ENCODE measurements at places on chromosomes 3 and 15.
A peak's percentile ranks its signal among the peaks of the same experiment; 100 is the strongest.

DNA sequence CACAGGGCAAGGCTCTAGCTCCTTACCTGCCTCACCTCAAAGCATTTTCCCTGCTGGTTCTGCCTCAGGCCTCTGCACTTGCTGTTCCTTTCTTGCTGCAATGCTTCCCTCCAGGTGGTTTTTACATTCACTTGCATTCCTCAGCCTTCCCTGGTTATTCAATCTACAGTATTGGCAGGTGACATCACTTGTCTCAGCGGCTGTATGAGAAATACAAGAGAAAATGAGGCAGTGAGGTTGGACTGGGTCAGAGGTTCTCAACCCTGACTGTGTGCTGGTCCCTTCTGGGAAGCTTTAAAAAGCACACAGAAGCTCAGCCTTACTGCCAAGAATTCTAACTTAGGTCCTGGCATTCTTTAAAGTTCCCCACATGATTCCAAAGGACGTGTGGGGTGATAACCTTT lies 26.7 kb downstream of the SIAH2 start:
- no peak for DNase-seq

DNA sequence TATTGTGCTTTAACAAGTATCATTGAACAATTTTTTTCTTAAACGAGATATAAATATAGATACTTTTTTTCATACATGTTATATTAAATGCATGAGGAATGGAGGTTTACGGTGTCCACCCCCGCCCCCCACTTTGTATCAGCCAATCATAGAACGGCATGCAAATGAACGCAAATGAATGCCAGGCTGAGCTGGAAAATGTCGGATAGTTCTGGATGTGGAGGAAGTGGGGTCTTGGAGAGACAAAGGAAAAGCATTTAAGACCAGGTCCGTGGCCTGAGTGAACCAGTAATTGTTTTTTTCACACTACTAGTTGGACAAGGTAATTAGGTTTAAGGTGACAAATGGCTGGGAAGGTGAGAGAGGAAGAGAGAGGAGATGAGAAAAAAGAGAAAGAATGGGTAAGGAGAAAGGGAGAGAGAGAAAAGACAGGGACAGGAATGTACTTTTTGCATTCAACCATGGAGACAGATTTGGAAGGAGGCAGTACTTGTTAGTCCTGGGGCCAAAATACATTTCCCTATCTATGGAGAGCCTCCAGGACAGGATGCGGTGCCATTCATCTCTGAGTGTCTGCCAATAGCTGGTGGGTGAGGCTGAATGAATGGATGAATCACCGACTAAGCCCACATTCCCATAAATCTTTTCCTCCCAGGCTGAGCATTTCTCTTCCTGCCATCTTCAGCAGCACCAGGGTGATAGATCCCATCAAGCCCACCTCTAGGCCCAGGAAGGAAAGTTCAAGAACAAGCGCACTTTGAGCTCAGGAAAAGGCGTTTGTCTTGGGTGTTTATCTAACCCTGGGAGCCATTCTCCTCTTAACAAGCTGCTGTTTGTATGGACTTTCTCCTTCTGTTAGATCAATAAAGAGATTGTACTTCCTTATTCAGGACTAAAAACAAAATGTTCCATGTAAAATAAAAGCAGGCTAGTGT lies 1.4 kb upstream of the RAD18 start:
- peak; percentile 98 for DNase-seq

DNA sequence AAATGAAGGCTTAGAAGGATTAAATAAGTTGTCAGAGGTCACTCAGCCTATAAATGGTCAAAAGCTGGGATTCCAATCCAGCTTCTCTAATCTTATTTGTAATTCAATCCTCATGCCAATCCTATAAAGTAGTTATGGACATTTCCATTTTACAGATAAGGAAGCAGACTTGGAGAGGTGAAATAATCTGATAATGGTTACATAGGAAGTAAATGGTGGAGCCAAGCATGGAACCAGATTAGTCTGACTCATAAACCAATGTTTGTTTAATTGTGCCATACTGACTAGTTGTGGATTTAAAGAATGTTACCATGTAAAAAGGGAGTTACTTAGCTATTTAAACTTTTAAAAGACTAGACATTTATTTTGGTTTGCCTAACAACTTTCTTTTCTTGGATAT lies 59.7 kb downstream of the KCNAB1 start:
- DNase-seq, result peak; percentile 33

DNA sequence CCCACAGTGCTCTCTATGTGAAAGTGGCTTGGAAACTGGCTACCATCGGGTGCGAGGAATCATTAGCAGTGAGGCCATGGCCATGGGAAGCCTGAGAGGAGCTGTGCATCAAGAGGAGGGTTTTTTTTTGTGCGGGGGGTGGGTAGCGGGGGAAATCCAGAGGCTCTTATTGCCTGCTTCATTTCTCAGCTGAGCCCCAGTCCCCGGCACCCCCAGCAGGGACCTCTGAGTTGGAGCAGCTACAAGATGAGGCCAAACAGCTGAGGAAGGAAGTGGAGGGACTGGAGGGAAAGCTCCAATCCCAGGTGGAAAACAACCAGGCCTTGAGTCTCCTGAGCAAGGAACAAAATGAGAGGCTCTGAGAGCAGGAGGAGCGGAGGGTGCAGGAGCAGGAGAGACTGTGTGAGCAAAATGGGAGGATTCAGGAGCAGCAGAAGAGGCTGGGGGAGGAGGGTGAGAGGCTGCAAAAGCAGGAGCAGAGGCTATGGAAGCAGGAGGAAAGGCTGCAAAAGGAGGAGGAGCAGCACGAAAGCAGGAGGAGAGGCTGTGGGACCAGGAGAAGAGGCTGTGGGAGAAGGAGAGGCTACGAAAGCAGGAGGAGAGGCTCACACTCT lies 76.7 kb downstream of the ADAMTS7 start:
- no peak for DNase-seq

DNA sequence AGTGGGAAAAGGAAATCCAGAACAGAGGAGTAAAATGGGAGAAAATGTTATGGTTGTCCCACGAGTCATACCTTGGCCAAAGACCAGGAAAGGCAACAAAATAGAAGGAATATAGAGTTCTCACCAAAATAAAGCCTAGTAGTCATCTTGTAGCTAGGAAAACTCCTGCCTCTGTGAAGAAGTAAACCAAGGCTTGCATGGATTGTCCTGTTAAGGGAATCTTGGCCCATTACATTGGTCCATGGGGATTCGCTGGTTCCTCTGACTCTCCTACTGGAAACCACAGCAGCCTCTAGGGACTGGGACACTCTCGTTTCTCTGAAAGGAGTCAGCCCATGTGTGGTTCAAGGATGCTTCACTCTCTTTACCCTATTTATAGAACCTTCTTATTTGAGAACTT lies 62.9 kb upstream of the FNDC3B start:
- DNase-seq, result peak; percentile 42

GRCh38 chr3:32146746-32147211 lies 40.4 kb downstream of the GPD1L start:
- DNase-seq, result no peak

DNA sequence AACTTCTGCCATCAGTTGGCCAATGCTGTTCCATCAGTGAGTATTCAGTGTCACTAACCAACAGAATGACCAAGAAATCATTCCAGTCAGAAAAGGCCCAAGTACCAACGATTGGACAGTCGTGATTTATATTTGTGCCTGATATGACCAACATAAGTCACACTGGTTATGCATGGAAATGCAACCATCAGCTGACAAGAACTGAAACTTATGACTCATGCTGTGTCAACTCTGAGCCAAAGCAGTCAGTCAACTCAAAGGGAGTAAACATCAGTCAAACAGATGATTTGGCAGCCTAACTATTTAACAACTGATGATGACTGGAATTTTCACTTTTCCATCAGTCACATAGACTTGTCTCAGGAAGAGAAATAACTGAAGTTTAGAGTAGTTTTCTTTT lies 142.4 kb downstream of the ANXA2 start:
- peak; percentile 32 for DNase-seq

DNA sequence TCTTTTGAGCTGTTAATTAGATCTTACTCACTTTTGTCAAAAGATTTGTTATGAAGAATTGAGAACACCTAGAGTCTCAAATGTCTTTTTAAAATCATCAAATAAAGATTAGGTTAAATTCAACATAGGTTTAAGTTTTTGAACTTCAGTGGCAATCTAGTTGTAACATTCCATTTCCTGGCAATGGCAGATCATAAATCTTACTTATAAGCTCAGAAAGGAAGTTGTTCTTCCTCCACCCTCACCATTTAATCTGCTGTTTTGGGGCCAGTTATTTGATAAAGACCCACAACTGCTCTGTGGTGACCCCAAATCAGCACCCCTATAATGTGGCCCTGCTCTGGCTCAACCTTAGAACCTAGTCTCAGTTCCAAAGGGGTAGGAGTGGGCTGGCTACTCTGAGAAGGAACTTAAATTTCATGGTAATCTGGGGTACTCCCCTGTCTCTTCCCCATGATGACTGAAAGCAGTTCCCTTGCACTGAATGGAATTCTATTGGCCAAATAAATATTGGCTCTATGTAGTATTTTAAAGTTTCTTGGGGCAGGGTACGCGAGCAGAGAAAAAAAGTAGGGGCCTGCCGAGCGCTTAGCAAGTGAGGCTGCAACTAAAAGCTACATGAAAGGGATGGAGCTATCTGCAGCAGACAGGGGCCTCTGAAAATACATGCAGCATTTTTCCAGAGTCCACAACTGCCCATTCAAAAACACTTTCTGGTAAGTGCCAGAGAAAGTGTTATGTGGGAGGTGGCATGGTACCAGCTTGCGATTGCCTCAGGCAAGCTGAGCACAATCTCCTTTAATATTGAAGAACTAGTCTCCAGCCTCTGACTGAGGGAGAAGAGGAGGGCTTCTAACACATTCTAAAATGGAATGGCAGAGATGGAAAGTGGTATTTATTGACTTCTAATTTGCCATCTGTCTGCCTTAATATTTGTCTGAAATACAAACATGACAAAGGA lies 103.6 kb upstream of the RASGRP1 start:
- no peak for DNase-seq
